ENCODE measurements at places on chromosomes 2 and 18.

DNA sequence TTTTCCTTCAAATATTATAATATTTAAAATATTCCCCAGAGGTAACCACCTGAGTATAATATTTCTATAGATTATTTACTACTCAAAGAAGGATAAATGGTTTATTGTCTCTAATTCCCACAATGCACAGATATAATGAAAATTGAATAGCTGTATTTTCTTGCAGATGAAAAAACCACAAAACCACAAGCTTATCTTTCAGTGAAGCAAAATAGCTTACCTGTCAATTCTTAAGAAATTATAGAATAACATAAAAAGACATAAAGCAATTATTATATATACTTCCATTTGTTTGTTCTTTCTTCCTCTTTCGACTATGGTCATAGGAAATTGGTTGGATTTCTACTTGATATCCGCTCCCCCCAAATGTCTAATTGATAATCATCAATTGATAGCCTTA is 98.8 kb downstream of the BARD1 start:
- DNase-seq, result no peak

- DNase-seq, result no peak
These were observed 5.4 kb upstream of the CERKL start for GRCh38 chr2:181662287-181662686.

DNA sequence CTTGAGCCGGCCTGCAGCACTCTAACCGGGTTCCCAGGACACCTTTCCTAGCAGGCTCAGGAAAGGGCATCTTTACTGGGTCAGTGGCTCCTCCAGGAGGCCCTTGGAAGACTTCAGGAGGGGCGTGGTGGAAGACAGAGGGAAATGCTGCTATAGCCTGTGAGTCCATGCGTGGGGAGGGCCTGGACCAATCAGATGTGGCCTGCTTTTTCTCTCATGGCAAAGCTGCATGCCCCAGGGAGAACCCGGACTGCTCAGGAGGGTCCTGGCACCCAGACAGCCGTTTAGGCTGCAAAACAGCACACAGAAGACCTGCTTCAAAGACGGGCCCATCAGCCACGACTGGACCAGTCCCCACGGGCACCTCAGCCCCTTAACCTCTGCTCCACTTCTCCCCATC is 84.4 kb downstream of the EIPR1 start:
- DNase-seq, result no peak

DNA sequence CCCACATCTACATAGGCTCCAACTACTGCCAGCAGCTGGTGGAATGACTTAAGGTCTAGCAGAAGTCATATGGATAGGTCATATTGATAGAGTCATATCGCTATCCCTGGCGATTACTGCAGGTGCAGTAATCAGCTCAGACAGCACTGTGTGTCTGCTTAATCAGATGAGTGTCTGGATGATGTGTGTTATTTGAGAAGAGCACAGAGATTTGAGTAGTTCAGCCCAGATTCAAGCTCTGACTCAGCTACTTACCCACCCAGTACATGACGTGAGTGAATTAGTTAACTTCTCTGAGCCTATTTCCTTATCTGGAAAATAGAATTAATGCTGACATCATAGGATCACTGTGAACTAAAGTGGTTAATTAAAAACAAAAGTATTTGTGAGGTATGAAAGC is 78.9 kb downstream of the EHD3 start:
- no peak for DNase-seq

- no peak for DNase-seq
These were observed 158.0 kb downstream of the LTBP1 start for GRCh38 chr2:33104726-33105125.

DNA sequence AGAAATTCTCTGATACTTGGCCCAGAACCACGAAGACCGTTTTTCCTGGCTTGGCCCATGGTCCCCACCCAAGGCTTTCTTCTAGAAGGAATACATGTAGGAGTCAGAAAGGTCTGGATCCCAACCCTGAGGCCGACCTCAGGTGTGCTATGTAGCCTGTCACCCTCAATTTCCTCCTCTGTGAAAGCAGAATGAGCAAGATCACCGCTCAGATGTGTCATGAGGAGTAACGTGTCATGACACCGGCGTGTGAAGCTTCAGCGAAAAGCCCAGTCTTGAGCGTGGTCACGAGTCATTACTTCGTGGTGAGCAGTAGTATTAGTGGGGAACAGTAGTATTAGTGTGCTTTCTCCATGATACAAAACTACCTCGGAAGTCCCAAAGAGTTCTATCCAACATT is 103.4 kb downstream of the ALPK2 start:
- DNase-seq, result no peak

- no peak for DNase-seq
These were observed 84.0 kb upstream of the ITPRID2 start for GRCh38 chr2:181807526-181807925.

- no peak for DNase-seq
These were observed 19.2 kb downstream of the CDC42EP3 start for GRCh38 chr2:37652199-37652640.

GRCh38 chr18:80159713-80160636 is 50.9 kb downstream of the ADNP2 start:
- DNase-seq, result no peak

- DNase-seq, result no peak
These were observed 69.0 kb upstream of the C2orf15 start for GRCh38 chr2:99072551-99072950.

DNA sequence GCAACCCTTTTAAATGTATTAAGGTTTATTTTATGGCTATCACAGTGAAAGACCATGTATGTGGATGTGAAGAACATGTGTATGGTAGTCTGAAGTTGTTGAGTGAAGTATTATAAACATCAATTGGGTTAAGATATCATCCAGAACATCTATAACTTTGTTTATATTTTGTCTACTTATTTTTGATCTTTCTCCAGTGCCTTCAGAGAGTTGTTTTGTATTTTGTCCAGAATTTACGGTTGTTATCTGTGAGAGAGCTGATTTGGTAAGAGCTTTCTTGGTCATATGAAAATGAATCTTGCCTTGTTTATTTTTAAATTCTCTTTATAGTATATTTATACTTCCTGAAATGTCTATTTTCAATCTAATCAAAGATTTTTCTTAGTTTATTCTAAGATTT is 573.7 kb upstream of the POU3F3 start:
- DNase-seq, result no peak
